ENCODE measurements at places on chromosomes 3 and 15.

DNA sequence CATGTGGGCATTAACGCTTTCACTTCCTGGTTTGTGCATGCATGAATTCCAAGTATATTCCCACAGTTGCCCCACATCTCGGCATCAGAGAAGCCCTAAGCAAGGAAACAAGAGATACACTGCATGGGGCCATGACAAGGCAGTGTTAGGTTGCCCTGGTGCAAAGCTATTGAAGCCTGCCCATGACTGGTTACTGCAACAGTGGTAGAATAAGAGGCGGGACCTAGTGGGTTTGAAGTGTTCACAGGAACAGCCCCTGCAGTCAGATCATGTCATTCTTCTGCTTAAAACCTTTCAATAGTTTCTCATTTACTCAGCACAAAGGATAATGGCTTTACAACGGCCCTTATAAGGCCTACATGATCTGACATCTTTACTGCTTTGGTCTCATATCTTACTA, 80.9 kb upstream of the TOPAZ1 start:
- DNase-seq, result no peak

- no peak for DNase-seq
Observed at GRCh38 chr3:190645932-190646460, 132.1 kb downstream of the IL1RAP start.

DNA sequence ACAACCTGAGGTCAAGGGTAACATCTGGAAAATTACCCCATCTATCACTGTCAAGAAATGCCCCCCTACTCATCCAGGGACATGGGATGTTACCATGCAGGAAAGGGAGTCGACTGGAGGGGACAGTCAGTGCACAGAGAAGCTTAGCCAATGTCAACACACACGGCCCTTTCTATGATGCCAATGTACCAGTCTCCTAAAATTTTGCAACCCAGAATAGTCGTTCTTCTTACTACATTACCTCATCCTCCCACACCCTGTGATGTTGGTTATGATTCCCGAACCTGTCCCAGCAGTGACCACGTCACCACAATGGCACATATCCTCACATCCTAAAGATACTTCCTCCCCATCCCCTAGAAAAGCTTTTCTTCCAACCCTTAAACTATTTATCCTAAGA, 20.1 kb downstream of the TXNRD3 start:
- no peak for DNase-seq

DNA sequence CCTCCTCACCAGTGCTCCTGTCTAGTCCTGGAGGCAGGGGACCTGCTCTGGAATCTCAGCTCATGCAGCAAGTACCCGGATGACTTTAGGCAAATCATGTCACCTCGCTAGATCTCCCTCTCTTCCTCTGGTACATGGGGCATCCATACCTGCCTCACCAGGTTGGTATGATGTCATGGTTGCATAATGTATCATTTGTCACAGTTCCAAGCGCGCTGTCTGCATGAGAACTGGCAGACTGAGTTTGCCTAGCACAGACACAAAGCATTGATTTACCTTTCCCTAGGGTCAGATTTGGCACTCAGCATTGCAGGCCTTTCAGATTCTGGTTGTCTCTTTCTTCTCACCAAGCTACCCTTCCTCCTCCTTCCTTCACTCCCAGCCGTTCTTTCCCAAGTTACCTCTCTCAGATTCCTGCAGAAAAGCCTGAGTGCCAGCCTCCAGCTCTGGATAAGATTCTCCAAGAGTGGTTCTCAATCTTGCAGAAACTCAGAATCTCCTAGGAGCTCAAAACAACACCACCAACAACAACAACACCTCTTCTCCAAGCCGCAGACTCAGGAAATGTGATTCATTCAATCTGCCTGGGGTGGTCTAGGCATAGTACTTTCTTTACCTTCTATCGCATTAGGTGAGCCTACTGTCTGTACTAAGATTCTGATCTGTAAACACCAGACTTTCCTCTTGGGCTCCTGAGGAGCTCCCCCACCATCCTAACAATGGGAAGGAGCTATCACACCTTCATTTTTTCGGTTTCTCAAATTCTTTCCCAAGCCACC, 29.5 kb downstream of the FAM43A start:
- no peak for DNase-seq

- no peak for DNase-seq
Observed at GRCh38 chr3:184639351-184639750, 72.5 kb downstream of the MAGEF1 start.

DNA sequence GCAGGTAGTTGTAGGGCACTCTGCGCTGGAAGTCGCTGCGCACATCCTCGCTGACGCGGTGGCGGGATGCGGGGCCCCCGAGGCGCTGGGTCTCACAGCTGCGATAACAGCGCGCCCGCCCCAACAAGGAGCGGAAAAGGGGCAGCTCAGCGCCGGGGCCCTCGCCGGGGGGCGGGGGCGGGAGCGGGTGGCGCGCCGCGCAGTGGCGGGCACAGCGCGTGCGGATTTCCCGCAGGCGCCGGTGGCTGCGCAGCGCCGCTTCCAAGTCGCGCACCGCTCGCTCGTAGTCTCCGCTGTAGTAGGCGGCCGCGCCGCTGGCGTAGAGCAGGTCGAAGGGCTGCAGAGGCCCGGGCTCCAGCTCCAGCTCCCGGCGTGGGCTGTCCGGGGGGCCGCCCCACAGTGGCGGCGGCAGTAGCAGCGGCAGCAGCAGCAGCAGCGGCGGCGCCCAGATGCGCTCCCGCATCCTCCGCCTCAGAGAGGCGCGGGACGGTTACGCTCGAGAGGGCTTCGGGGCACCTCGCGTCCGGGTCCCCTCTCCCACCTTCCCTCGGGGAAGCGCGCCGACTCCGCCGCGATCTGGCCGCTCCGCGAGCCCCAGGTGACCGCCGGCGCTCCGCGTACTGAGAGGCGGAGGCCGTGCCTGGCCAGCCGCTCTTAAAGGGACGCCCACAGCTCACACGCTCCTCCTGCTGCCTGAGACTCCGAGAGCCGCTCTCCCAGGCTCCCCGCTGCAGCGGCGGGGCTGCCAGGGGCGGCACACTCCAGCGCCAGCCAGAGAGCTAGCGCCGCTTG, at the start of gene P3H2:
TSS of gene P3H2 (minus strand) at position 629 of the 792 bp plus-strand sequence. CDS start at position 463, 166 bp downstream.
- DNase-seq, result peak; percentile 67

DNA sequence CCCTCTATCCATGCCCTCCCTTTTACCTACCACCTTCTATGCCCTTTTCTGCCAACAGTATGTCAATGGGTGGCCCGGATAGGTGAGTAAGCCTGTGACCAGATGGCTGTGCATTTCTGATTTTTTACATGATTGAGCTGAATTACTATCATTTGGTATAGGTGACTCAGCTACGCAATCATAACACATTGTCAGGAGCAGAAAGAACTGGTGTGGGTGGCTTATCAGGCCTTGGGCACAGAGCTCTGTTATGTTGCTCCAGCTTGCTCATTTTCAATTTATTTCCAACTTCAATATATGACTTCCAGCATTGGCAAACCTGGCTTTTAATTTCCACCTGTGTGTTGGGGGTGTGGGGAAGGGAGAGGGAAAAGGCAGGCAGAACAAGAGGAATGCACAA, 86.6 kb upstream of the AGBL1 start:
- DNase-seq, result no peak

GRCh38 chr3:12737319-12737718, 21.7 kb downstream of the TMEM40 start:
- no peak for DNase-seq

GRCh38 chr15:86649277-86649676, 569.6 kb downstream of the AGBL1 start:
- DNase-seq, result no peak

- no peak for DNase-seq
Observed at GRCh38 chr15:69885173-69885955, 212.4 kb downstream of the TLE3 start.

Data from suppressor macrophage treated with lipopolysaccharide for 4 hours (primary cell).